CD14-positive monocyte (primary cell): ENCODE measurements at places on chromosomes 16 and 17. TPM values are rescaled to one million over a fixed set of nuclear protein-coding genes. Genes with fewer than 3 reads are reported as not detected.
A peak's percentile ranks its signal among the peaks of the same experiment; 100 is the strongest.

GRCh38 chr17:82647593-82648164 is 565 bp downstream of the WDR45B start:
- peak overlapping the region; percentile 75 for H3K27ac ChIP-seq
- H3K27me3 ChIP-seq, result no peaks in the 10 kb centered on the region
- DNase-seq, result no peak
- H3K36me3 ChIP-seq, result peaks cover 18% of the 10 kb centered on the region
- H3K4me3 ChIP-seq, result peak overlapping the region; percentile 80

DNA sequence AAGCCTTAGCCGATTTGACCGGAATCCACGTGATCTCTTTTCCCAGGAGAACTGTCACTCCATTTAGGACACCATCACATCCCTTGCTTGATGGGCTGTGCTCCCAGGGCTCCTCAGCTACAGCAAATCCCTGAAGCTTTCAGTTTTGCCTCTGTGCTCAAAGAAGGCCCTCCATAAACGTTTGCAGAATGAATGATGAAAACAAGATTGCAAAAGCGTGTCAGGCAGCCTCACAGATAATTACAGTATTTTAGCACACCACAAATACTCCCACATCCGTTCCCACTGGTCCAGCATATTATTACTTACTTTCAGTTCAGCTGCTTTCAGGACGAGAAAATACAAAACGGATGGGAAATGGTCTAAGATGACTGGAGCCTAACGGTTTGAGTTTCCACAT is 84.6 kb downstream of the USP31 start:
- peaks cover 29% of the 10 kb centered on the region for H3K36me3 ChIP-seq
- DNase-seq, result no peak
- no peak overlapping the region for H3K4me3 ChIP-seq
- H3K27me3 ChIP-seq, result no peaks in the 10 kb centered on the region
- H3K4me1 ChIP-seq, result peaks cover 13% of the 10 kb centered on the region

DNA sequence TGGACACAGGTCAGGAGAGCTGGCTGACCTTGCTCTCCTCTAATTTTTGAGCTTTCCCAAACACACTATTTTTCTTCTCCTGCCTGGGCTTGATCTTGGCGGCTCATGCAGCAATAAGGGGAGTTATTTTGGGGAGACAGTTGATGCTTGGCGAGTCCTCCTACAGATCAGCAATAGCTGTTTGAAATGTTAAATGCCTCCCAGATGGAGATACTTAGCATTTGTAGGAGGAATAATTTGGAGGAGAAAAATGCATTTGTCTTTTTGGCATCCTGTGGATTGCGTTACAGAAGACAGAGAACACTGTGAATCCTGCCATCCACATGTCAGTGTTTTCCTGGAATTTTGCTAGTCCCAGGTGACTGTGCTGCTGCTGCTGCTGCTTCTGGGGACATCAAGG is 328.0 kb upstream of the XYLT1 start:
- no peaks in the 10 kb centered on the region for H3K27me3 ChIP-seq
- no peak overlapping the region for H3K27ac ChIP-seq
- H3K4me3 ChIP-seq, result no peak overlapping the region
- no peaks in the 10 kb centered on the region for H3K4me1 ChIP-seq
- no peak for DNase-seq
- no peaks in the 10 kb centered on the region for H3K36me3 ChIP-seq

DNA sequence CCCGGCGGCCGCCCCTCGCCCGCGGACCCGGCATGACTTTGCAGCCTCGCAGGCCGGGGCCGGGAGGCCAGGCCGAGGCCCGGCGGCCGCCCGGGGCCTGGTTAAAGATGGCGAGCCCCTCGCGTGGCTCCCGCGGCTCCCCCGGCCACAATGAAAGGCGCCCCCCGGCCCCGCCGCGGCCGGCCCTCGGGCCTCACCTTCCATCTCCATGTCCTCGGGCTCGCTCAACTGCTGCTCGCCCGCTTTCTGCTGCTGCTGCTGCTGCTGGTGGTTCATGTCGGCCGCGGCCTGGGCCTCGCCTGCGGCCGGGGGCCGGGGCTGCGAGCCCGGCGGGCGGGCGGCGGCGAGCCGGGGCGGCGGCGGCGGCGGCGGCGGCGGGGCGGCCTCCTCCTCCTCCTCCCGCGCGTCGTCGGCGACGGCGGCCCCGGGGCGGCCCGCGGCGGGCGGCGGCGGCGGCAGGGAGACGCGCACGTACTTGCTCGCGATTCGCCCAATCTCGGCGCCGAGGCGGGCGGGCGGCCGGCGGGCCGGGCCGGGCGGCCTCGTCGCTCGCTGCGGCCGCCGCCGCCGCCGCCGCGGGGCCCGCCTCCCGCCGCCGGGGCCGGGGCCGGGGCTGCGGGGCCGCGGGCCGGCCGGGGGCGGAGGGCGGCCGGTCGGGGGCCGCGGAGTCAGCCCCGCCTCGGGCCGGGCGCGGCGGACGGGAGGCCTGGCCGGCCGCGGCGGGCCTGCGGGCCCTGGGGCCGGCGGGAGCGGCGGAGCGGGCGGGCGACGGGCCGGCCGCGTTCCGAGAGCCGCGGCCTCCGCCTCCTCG is 491 bp downstream of the USP7 start:
- H3K36me3 ChIP-seq, result no peaks in the 10 kb centered on the region
- H3K4me1 ChIP-seq, result peaks cover 81% of the 10 kb centered on the region
- H3K27ac ChIP-seq, result no peak overlapping the region
- peak overlapping the region; percentile 94 for H3K4me3 ChIP-seq
- DNase-seq, result no peak

- H3K4me1 ChIP-seq, result peaks cover 62% of the 10 kb centered on the region
- peaks cover 4% of the 10 kb centered on the region for H3K36me3 ChIP-seq
- DNase-seq, result no peak
- peaks cover 11% of the 10 kb centered on the region for H3K27me3 ChIP-seq
- no peak overlapping the region for H3K27ac ChIP-seq
These were observed 1.9 kb downstream of the ACSF3 start for GRCh38 chr16:89095491-89095951.

DNA sequence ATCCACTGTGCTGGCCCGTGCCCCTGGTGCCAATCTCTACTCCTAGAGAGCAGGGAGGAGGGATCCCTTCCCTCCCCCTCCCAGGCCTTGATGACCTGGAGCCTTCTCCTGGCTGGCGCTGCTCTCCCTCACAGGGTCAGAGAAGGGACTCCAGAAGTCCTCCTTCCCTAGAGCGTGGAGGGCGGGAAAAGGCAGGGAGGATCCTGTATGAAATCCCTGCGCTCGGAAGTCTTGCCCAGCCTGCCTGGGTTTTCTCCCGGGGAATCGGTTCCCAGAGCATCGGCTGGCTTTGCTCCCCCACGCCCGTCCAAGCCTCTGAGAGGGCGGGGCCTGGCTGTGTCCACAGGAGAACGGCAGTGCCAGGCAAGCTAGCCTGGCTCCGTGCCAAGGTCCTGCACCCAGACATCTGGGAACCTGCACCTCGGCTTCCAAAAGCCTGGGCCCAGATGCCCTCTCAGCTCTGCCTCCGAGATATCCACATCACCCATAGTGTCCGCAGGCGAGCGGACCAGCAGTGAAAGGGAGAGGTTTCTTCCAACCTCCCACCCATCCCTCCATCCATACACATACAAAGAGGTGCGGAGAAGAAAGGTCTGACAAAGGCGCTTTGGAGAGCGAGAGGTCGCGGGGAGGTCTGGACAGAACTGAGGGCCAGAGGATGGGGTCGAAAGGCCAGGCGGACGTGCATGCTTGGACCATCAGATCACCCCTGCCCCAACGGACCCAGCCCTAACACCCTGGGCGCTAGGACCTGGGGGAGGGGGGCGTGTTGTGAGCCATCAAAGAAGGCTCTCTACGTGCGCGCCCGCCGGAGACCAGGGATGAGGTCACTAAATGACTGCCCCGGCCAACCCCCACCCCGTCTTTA is 1.1 kb downstream of the MPP2 start:
- H3K4me1 ChIP-seq, result peaks cover 27% of the 10 kb centered on the region
- no peak for DNase-seq
- H3K36me3 ChIP-seq, result no peaks in the 10 kb centered on the region
- peaks cover 67% of the 10 kb centered on the region for H3K27me3 ChIP-seq

GRCh38 chr17:81553616-81554181 is 1.5 kb upstream of the FAAP100 start:
- peaks cover 48% of the 10 kb centered on the region for H3K36me3 ChIP-seq
- H3K4me3 ChIP-seq, result peak overlapping the region; percentile 93
- peak overlapping the region; percentile 71 for H3K27ac ChIP-seq
- peak; percentile 46 for DNase-seq
- H3K4me1 ChIP-seq, result peaks cover 37% of the 10 kb centered on the region

DNA sequence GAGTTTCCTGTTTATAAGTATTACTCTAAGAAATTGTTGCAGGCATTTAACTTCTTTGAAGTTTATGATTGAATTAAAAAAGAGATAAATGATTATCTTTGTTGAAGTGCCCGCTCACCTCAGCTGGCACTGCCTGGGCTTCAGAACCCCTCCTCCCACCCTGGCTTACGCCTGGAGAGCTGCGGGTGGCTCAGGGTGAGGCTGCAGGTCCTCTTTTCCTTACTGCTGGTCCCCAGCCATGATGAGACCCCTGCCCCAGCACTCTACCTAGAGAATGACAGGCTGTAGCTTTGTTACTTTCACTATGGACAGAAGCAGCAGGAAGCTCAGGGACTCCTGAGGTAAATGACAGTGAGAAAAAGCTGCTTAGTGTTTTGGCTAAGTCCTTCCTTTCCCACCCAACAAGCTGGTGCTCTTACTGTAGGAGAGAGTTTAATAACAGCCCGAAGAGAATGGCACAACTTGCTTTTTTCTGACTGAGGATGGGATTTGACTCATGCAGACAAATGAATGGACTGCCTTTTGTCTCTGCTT is 62.1 kb downstream of the EPN2 start:
- peaks cover 65% of the 10 kb centered on the region for H3K27me3 ChIP-seq
- peaks cover 19% of the 10 kb centered on the region for H3K4me1 ChIP-seq
- no peak for DNase-seq
- H3K4me3 ChIP-seq, result no peak overlapping the region
- H3K36me3 ChIP-seq, result no peaks in the 10 kb centered on the region

DNA sequence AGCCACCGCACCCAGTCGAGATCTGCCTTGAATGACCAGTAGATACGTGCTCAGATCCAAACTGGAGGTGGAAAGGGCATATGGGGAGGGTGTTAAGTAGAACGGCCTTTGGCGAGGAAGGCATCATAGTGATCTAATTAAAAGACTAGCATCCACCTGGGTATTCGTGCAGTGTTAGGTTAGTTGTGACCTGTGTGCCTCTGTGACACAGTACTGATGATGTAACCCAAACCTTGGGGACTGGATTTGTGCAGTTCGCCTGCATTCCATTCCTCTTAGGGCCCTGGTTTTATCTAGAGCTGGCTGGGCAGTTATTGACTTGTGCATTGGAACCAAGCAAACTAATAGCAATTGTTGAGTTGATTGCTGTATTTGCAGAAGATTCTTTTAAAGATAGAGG is 47.9 kb downstream of the SNX29 start:
- H3K27me3 ChIP-seq, result no peaks in the 10 kb centered on the region
- H3K36me3 ChIP-seq, result peaks cover 4% of the 10 kb centered on the region
- no peak for DNase-seq
- H3K4me3 ChIP-seq, result no peak overlapping the region
- no peak overlapping the region for H3K27ac ChIP-seq

DNA sequence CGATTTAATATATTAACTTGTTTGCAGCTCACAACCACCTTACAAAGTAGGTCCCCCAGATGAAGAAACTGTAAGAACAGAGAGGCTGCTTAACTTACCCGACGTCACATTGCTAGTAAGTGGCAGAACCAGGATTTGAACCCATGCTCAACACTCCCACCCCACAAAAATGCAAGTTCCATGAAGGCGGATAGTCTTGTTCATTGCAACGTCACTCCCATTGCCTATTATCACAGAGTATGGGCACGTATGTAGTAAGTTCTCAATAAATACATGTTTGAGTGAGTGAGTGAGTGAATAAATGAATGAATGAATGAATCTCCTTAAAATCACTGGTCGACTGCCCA is 1.1 kb downstream of the USP31 start:
- H3K36me3 ChIP-seq, result no peaks in the 10 kb centered on the region
- peak overlapping the region; percentile 59 for H3K4me3 ChIP-seq
- peaks cover 11% of the 10 kb centered on the region for H3K4me1 ChIP-seq
- peaks cover 4% of the 10 kb centered on the region for H3K27me3 ChIP-seq
- DNase-seq, result no peak

GRCh38 chr17:15036238-15036637 is 228.9 kb downstream of the PMP22 start:
- H3K4me1 ChIP-seq, result no peaks in the 10 kb centered on the region
- H3K27me3 ChIP-seq, result no peaks in the 10 kb centered on the region
- H3K36me3 ChIP-seq, result no peaks in the 10 kb centered on the region
- no peak for DNase-seq

- no peak overlapping the region for H3K27ac ChIP-seq
- no peaks in the 10 kb centered on the region for H3K4me1 ChIP-seq
- H3K4me3 ChIP-seq, result no peak overlapping the region
- no peaks in the 10 kb centered on the region for H3K36me3 ChIP-seq
- no peaks in the 10 kb centered on the region for H3K27me3 ChIP-seq
These were observed 599.2 kb downstream of the MAF start for GRCh38 chr16:79001156-79001967.

DNA sequence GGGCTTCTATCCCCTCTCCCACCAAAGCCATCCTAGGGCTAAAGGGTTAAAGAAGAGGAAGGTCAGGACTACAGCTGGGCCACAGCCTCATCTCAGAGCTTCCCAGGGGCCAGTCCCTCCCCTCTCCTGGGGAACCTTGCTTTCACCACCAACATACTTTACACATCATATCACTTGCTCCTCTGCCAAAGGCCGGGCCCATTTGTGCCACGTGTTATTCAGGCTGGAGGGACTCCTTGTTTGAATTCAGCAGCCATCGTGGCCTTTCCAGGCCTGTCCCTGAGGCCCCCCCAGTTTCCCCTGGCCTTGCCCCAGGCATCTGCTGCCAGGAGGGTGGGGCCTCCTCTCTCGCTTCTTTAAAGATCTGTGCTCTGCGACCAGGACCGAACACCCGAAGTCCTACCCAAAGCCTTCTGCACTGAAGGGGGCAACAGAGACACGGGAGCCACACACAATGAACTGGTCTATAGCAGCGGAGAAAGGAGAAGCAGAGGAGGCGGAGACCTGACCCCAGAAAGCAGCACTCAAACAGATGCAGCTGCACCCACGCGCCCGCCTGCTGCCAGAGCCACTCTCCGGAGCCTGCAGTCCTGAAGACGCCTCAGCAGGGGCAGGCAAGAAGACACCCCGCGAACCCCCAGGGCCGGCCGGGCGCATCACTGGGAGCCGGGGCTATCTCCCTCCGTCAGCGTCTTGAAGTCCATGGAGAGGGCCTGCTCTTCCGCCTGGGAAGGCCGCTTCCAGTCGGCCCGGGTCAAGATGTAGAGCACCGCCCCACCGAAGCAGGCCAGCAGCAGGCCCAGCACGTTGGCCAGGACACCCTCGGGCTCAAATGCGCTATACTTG is 12.1 kb downstream of the CYB561 start:
- H3K27ac ChIP-seq, result no peak overlapping the region
- peaks cover 40% of the 10 kb centered on the region for H3K4me1 ChIP-seq
- H3K27me3 ChIP-seq, result no peaks in the 10 kb centered on the region
- DNase-seq, result no peak

DNA sequence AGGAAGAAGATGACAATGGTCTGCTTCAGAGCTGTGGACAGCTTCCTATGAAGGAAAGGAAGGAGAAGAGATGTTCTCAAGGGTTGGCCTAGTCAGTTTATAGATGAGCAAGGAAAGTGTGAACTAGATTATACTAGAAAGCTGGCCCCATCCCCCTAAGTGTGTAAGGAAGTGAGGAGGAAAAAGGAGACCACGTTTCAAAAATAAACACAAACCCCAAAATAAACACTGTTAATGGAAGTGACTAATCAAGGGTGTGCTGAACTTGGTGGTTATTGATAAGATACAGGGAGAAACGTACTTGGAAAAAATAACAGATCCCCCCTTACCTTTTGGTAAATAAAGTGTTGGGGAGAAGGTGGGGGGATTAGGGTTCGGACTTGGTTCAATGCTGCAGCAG is 267.1 kb downstream of the SOX9 start:
- no peak for DNase-seq
- H3K27me3 ChIP-seq, result no peaks in the 10 kb centered on the region
- H3K27ac ChIP-seq, result no peak overlapping the region
- H3K4me3 ChIP-seq, result no peak overlapping the region

The SMIM36 gene
- not detected for polyA plus RNA-seq

The TBL3 gene
- polyA plus RNA-seq, result 37.8 TPM
